ENCODE measurements at places on chromosomes 4 and X.

DNA sequence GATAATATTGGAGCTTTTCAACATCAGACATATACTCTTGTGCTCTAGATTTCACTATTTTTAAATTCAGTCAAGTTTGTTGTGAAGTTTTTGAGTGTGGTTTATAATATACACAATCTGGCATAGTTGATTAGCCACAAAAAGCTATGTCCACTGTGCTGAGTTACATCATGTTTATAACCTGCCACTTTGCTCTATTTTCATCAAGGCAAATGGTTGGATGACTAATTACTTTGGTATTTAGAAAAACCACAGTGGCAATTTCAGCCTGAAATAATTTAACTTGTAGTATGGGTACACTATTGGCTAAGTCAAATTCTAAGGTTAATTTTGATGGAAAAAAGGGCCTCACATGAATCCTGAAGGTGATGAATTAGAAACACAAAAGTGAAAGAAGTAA lies 262.6 kb downstream of the C4orf33 start:
- peak; percentile 53 for DNase-seq

- no peak for DNase-seq
Measured at GRCh38 chrX:107559506-107559905, 68.8 kb upstream of the PRPS1 start.

- DNase-seq: no peak
Measured at GRCh38 chr4:127055357-127055756, 577.4 kb upstream of the INTU start.

DNA sequence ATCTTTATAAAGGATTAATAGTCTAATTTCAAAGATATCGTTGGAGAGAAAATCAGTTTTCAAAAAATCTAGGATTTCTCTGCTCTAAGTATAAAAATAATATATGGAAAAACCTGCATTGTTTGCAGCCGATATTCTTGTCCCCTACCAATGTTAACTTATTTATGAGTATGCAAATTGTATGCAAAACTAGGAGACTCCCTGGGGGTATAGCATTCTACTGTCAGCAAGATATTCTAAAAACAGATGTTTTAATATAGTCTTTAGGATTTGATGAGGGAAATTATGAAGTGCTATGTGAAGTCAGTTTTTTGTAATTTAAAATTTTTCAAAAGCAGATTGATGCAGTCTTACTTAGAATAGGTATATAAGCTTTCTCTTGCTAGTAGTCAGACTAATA lies 40.9 kb downstream of the GK2 start:
- DNase-seq: no peak

- DNase-seq: no peak
Measured at GRCh38 chr4:10151182-10151581, 34.6 kb upstream of the WDR1 start.

GRCh38 chr4:40058854-40059253 lies 2.2 kb downstream of the N4BP2 start:
- no peak for DNase-seq

GRCh38 chr4:1643971-1644735 lies 40.0 kb downstream of the FAM53A start:
- no peak for DNase-seq

- DNase-seq: no peak
Measured at GRCh38 chr4:112520598-112521122, 4.7 kb upstream of the NEUROG2 start.

- DNase-seq: no peak
Measured at GRCh38 chr4:155973639-155974475, 20.2 kb upstream of the CTSO start.

DNA sequence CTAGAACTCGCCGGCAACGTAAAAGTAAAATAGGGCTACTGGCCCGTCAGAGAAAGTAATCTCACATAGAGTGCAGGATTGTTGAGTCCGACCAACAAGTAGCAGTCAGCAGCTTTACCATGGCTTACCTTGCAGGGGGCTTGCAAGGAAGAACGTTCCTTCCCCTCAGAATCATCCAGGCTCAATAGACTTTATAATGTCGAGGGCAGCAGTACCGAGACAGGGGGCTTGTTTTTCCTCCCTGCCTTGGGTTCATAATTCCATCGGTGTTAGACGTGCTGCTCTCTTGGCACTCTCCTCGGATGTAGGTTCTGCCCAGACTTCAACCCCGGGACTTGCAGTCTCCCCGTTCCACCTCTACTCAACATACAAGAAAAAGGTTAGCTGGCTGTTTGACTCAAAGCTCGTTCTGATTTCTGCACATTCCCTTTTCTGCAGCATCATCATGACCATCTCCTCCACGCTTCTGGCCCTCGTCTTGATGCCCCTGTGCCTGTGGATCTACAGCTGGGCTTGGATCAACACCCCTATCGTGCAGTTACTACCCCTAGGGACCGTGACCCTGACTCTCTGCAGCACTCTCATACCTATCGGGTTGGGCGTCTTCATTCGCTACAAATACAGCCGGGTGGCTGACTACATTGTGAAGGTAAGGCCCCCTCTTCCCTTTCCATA lies 1.5 kb downstream of the SLC10A4 start:
- DNase-seq: no peak

DNA sequence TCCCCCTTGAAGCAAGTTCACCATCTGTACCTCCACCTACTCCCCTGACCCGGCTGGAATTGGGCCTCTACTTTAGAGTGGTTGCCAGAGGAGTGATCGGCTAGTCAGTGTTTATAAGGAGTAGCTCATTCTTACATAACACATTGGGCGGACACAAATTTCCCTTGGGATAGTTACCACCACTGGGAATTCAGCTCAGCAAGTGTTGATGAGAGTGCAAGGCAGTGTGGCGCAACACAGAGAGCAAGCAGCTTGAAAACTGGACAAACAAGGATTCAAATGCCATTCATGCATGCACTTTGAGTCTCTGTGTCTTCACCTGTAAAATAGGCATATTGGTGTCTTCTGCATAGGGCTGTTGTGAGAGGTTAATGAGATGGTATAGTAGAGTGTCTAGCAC lies 92.7 kb downstream of the STK32B start:
- DNase-seq: no peak

- DNase-seq: peak; percentile 55
Measured at GRCh38 chr4:169254546-169254983, 16.2 kb downstream of the SH3RF1 start.

GRCh38 chr4:79325436-79325835 lies 425 bp downstream of the NAA11 start:
- no peak for DNase-seq

GRCh38 chr4:8050555-8051206 lies 107.9 kb downstream of the ABLIM2 start:
- DNase-seq: no peak

DNA sequence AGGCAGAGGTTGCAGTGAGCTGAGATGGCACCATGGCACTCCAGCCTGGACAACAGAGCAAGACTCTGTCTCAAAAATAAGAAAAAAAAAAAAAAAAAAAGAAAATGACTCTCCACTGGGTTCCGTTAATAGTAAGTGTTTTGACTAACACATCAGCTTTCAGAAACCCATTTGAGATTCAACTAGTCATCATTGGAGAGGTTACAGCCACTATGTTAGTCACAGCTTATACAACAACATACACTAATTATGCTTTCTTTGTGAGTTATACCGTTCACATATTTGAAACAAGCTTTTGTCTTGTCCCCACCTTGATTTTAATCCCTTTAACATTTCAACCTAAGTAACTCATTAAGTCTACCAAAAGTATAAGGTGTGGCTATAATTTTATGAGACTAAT lies 48.2 kb downstream of the HADH start:
- no peak for DNase-seq

- DNase-seq: no peak
Measured at GRCh38 chr4:13174001-13174400, 310.1 kb downstream of the RAB28 start.

- peak; percentile 83 for DNase-seq
Measured at GRCh38 chr4:134201216-134202161, at the start of gene PABPC4L. PABPC4L (minus strand) TSS chr4:134201789; CDS start chr4:134201019, 770 bp downstream.

- DNase-seq: no peak
Measured at GRCh38 chr4:46444318-46445000, 54.5 kb upstream of the GABRA2 start.

DNA sequence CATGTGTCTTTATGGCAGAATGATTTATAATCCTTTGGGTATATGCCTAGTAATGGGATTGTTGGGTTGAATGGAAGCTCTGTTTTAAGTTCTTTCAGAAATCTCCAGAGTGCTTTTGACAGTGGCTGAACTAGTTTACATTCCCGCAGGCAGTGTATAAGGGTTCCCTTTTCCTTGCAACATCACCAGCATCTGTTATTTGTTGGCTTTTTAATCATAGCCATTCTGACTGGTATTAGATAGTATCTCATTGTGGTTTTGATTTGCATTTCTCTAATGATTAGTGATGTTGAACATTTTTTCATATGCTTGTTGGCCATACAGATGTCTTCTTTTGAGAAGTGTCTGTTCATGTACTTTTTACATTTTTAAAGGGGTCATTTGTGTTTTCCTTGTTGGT lies 129.8 kb downstream of the TBCK start:
- DNase-seq: no peak

GRCh38 chrX:13763489-13763888 lies 28.9 kb downstream of the OFD1 start:
- no peak for DNase-seq

DNA sequence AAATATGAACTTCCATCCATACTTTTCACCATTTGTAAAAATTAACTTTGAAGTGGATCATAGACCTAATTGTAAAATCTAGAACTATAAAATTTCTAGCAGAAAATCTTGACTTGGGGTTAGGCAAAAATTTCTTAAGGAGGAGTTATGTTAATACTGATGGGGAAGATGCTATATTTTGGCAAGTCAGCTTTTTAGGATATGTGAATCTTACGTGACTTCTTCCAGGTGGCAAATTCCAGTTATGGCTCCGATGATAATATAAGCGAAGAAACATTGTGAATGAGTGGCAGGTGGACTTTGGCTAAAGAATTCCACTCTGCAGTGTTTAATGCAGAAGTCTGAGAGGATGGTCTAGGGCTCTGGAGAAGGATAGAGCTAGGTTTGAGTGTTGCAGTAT lies 1.5 kb downstream of the PRPS2 start:
- no peak for DNase-seq

DNA sequence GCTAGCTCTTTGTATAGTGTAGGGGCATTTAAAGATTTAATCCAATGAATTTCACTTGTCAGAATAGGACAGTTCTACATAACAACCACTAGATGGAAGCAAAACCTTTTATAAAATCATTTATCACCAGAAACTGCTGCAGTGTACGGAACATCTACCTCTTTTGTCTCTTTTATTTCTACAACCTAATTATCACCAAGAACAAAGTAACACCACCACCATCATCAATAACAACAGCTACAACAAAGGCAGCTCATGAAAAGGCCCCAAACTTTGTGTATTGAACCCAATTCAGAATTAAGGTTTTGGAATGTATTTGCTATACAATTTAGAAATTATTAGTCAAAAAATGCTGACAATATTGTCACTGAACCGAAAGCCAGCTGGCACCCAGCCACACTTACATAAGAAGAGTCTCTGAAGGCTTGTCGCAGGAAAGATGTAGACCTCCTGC lies 260.9 kb upstream of the RPS6KA3 start:
- DNase-seq: peak; percentile 22

GRCh38 chrX:40140706-40141499 lies 43.1 kb upstream of the BCOR start:
- DNase-seq: no peak

DNA sequence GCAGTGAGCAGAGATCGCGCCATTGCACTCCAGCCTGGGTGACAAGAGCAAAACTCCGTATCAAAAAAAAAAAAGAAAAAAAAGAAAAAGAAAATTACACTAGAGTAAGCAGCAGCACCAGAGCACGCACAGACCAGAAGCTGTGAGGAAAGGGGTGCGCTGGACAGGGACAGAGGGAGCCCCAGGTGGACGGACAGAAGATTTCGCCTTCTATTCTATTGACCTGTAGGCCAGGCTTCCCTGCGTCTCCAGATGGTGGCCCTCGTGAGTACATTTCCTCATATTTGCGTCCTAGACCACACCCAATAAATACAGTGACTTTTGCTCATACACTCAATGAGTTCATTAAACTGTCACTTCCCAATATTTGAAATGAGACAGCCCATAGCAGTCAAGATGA lies 19.1 kb downstream of the MTNR1A start:
- no peak for DNase-seq

GRCh38 chrX:78387364-78387763 lies 60.0 kb upstream of the CYSLTR1 start:
- no peak for DNase-seq

DNA sequence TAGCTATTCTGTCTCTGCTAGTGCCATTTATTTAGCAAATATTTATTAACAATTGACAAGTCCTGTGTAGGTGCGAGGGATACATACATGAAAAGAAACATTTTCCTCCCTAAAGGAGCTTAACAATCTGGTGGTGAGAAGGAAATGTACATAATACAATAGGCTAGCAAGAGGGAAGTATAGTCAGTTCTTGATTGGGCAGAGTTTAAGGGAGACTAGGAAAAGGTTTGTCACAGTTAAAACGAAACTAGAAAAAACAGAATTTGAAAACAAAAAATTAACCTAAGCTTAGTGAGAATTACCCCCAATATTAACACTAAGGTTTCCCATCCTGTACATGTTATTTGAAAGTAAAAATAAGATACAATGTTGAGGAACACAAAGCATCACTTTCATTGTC lies 8.6 kb upstream of the MAML3 start:
- DNase-seq: no peak

DNA sequence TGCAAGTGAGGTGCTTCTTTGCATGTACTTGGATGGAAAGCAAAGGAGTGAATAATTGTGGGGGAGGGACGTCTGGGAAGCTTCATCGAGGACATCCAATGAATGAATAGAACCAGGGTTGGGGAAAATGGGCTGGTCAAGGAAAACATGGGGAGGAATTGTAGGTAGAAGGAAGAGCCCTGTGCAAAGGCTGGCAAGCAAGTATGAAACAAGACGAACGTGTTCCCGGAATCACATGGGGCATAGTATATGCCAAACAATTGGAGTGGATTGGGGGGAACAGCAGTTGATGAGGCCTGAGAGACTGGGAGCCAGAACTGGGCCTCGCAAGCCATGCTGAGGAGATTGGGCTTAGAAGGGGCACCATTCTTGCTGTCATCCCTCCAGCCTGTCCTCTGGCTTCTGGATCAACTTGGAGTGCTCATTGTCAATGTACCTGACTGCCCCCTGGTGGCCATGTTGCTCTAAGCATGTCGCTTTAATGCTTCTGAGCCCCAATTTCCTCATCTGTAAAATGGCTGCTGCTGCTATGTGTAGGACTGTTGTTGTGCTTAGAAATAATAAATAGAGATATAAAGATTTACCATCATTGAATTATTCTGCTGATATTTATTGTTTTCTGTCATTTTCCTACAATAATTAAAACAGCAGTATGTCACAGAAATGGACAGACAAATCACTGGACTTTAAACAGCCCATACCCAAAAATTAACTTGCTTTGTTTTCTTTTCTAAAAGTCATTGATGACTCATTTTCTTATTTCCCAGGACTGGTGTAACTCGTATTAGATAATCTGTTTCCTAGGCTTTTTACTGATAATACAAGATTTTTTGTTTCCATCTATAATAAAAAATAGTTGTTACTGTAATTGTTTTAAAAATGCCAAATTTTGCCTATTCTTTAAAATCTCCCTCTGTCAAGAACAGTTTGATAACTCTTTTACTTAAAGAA lies 66.4 kb downstream of the JADE3 start:
- peak; percentile 69 for DNase-seq

GRCh38 chr4:153013202-153013977 lies 77.3 kb downstream of the FHDC1 start:
- no peak for DNase-seq
